NCI-H510A treated with DMSO at 0.1 percent for 48 hours (cell line): ENCODE measurements at places on chromosomes 1 and 21.

- no peak for DNase-seq
Observed at GRCh38 chr1:152645146-152645545, 18.0 kb upstream of the LCE2D start.

- DNase-seq = peak; percentile 3
Observed at GRCh38 chr1:68010090-68010489, 40.3 kb downstream of the DIRAS3 start.

DNA sequence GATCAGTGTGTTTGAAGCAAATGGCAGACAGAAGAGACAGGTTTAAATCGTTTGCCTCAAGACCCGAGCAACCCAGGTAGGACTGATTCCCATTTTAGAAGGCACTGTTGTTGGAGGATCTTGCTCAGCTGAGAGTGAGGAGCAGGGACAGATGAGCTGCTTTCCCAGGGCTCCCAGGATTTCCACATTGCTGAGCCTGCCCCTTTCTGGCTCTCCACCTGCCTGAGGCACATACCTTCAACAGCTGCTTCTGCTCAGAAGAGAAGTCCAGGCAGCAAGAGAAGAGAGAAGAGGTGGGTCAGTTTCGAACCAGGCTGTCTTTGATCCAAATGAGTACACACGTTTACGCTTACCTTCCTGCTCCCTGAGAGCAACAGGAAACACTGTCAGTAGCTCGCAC lies 5.7 kb downstream of the TNNT2 start:
- DNase-seq = no peak

GRCh38 chr1:30545365-30545764 lies 178.0 kb downstream of the MATN1 start:
- DNase-seq = no peak

DNA sequence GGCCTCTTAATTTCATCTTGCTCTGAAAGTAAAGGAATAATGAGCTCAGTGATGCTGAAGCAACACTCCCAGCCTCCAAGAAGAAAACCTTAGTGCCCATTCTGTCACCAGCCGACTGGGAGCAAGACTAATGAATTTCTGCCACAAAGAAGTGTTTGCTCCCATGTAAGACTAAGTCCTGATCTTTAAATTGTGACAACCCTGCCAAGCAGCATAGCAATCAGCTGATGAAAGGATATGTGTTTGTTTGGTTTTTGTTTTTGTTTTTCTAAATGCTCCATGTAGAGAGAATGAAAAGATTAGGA lies 113.7 kb upstream of the PALMD start:
- no peak for DNase-seq

GRCh38 chr1:112297536-112297935 lies 98.5 kb upstream of the CTTNBP2NL start:
- DNase-seq = peak; percentile 7

- DNase-seq = no peak
Observed at GRCh38 chr1:95685081-95685480, 451.1 kb downstream of the RWDD3 start.

- no peak for DNase-seq
Observed at GRCh38 chr21:29195981-29196669, 65.7 kb downstream of the MAP3K7CL start.

DNA sequence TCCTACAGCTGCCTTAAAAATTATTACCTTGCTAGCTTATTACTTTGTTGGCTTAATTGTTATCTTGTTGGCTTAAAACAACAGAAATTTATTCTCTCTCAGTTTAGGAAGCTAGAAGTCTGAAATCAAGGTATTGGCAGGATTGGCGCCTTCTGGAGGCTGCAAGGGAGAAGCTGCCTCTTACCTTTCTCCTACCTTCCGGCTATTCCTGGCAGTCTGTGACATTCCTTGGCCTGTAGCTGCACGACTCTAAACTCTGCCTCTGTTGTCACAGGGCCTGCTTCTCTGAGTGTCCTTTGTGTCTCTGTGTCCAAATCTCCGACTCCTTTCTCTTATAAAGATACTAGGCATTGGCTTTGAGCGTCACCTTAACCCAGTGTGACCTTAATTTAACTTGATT lies 579.9 kb upstream of the B3GALT2 start:
- no peak for DNase-seq
